ENCODE measurements at places on chromosomes 6 and 20.

DNA sequence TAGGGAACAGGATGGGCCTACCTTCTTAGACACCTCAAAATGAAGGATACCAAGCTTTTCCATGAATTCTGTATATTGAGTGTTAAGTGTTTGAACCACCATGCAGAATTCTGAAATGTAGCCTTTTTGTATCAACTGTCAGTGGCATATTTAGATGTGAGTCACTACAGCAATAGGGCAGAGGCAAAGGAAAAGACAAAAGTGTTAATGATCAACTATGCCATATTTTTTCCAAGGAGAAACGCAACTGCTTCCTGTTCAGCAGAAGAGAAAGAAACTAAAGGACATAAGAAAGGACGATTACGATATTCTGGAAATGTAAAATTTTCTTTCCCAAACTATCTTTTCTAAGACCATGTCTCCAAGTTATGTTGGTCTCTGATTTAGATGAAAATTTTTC is 104.6 kb upstream of the RSPO3 start:
- DNase-seq, result no peak

GRCh38 chr20:52054123-52054522 is 137.5 kb downstream of the ZFP64 start:
- DNase-seq, result no peak

GRCh38 chr6:45538641-45539547 is 161.2 kb upstream of the SUPT3H start:
- no peak for DNase-seq

DNA sequence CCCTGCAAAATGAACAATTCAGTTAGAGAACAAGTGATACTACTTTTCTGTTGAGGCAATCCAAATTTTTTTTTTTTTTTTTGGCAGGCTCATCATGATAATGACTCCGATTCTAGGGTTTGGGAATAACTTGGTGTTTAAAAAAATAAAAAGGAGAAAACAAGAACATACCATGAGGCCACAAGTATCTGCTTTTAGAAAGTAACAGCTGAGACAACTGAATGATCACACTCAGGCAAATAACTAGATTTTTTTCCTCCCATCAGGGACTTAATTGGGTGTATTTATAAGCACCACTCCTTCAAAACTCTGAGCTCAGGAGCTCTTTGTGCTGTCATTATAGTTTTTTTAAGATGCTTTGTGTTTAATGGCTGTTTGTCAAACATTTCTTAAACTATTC is 29.6 kb downstream of the PAK5 start:
- DNase-seq, result no peak

DNA sequence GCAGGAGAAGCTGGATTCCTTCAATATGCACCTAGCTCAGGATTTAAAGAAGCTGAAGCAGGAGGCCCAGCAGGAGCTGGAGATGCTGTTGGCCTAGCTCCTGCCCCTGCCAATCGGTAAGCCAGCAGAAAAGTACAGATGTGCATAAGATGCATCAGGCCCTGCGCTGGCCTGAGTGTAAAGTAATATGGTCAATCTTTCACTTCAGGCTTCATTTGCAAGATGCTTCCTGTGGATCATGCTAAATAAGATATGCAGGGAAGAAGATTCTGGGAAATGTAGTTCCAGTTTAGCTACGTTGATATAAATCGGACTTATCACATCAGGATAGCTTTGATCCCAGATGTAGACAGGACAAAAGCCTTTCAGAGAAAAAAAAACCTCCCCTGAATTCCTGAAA is 100.3 kb downstream of the GJA1 start:
- no peak for DNase-seq

DNA sequence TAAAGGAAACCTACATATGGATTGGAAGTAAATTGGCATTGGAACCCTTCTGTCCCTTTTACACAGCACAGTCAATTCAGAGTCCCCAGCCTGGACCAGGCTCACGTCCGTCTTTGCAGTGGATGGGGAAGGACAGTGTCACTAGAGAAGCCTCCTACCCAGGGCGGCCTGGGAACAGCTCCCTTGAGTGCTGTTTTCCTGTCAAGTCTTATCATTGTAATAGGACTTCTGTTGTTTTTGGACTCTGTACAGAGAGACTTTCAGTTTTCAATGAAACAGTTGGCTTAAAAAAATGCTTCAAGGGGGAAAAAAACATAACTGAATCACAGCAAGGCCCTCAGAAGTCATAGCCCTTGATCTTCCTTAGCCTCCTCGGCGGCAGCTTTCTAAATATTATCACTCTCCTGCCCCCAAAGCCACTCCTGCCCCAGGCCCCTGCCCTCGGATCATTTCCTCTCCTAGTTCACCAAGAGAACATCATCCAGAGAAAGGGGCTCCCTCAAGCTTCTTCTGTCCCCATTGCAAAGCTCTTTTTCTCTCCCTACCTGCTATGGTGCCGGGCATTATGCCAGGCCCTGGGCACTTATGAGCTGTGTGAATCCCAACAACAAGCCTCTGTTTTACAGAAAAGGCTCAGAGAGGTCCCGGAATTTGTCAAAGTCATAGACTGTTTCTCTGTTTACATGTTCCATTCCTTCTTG is 37.8 kb upstream of the CNKSR3 start:
- DNase-seq, result peak; percentile 75

GRCh38 chr6:106064756-106065155 is 21.4 kb upstream of the PRDM1 start:
- no peak for DNase-seq

DNA sequence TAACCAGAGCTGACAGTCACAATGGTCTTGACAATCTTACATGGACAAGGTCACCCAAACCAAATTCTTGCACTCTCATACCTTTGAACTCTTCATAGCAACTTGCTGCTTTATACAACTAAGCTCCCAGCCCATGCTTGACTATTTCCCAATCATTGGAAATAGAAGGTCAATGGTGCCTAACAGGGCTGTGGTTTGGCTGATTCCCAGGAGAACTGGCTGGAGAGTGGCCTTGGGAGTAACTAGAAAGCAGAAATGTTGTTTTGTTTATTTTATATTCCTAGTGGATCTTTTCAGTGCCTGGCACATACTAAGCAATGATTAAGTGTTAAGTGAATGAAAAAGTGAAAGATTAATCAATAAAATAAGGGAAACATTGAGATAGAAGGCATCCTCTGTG is 3.0 kb downstream of the SPINT4 start:
- no peak for DNase-seq

GRCh38 chr6:71460933-71461332 is 172.3 kb downstream of the OGFRL1 start:
- DNase-seq, result no peak

DNA sequence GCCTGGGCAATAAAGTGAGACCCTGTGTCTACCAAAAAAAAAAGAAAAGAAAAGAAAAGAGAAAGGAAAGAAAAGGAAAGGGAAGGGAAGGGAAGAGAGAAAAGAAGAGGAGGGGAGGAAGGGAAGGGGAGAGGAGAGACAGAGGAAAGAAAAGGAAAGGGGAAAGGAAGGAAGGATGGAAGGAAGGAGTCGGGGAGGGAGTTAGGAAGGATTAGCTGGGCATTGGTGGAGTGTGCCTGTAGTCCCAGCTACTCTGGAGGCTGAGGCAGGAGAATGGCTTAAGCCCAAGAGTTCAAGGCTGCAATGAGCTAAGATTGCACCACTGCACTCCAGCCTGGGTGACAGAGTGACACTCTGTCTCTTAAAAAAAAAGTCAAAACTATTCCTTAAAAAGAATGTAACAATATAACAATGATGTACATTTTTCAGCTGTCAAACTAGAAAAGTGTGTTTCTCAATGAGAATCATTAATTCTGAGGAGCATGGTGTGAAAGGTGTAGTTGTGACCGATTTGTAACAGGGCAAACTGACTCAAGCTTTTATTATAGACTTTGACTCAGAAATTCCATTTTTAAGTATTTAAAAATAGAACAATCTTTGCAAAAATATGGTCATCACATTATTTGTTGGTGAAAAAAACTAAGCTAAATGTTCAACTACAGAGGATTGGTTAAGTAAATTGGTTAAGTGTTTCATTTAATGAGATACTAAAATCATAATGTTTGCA is 14.7 kb downstream of the SNRPB start:
- DNase-seq, result no peak

- no peak for DNase-seq
Measured at GRCh38 chr6:156854466-156855161, 77.4 kb downstream of the ARID1B start.

- peak; percentile 53 for DNase-seq
Measured at GRCh38 chr6:27280064-27280539, 32.0 kb downstream of the POM121L2 start.

DNA sequence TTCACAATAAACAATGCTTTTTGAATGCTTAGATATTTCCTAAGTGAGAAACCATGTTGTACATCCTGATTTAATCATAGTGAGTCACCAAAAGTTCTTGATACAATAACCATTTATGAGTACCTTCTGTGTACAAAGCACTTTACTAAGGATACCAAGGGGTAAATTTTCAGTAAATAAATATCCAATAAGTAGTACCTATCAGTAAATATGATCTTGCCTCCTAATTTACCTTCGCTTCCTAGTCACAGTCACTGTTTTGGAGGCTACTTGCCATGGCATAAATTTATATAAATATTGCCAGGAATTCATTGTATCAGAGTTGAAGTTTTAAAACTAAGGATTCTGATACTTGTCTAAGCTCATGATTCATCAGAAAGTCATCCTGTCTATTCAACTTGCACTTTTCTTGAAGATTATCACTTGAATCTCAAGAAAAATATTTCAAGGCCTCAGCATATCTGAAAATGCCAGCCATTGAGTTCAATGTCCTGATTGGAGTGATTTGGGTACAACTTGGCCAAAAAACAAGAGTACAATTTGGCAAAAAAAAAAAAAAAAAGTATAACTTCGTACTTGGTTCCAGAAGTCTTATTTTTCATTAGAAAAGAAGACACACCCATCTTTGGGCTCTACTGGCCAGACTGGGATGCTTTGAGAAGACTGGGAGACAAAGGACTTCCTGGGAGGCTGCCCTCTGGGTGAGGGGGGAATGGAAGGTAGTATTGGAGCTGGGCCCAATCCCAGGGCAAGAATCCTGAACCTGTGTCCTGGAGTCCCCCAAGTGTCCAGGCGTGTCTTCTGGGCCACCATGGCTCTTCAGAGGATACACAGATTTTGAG is 32.8 kb downstream of the RAB22A start:
- DNase-seq, result peak; percentile 66
